IPS DF 6.9 (cell line): ENCODE measurements at places on chromosomes 16 and 17.

DNA sequence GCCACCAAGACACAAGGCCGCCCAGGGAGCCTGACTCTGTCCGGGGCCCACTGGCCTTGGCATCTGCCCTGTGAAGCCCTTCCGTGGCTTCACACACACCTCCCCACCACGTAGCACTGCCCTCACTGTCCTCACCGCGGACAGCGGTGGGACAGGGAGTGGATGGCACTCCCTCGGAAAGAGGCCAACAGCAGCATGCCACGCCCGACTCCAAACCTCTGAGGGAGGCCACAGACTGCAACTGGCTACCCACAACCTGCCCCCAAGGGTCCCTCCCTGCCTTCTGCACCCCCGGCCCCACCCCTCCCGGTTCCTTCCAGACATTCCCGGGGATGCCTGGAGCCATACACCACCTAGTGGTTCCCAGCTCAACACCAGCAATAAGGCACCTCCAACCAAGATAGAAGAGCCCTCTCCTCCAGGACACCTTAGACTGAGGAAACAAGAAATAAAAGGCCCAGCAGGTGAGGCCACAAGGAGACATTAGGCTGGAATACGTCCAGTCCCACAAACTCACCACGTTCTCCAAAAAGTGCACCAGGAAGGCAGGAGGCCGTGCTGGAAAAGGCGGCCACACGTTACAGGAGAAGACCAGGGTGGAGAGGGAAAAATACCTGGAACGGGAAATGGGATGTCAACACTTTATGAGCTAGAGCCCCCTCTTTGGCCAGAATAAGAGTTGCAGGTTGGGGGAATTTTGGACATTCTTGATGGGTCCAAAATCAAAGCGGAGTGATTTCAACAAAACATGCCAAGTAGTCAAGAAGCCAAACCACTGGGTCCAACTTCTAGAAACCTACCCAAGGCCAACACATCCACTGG lies 310.0 kb downstream of the SOX9 start:
- DNase-seq: no peak

GRCh38 chr17:17934806-17935205 lies 37.4 kb downstream of the TOM1L2 start:
- DNase-seq: no peak

- DNase-seq: no peak
Observed at GRCh38 chr16:57798267-57798810, 4.0 kb downstream of the KIFC3 start.

DNA sequence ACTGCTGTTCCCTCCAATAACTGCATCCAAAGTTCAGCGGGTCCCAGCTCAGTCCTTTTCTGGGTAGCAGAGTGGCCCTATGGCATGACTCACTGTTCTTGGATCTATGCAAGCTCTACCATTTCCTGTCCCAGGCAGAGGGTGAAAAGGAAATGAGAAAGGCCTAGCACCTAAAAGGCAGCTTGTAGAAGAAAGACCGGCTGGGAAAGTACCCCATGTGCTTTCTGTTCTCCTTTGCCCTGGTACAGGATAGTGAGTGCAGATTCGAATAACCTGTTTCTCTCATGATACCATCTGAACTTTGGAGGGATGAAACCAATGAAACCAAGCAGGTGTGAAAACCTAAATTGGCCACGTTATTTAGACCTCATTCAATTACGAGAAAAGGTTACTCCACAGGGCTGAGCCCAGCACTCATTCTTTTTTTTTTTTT lies 12.7 kb upstream of the HASPIN start:
- no peak for DNase-seq

DNA sequence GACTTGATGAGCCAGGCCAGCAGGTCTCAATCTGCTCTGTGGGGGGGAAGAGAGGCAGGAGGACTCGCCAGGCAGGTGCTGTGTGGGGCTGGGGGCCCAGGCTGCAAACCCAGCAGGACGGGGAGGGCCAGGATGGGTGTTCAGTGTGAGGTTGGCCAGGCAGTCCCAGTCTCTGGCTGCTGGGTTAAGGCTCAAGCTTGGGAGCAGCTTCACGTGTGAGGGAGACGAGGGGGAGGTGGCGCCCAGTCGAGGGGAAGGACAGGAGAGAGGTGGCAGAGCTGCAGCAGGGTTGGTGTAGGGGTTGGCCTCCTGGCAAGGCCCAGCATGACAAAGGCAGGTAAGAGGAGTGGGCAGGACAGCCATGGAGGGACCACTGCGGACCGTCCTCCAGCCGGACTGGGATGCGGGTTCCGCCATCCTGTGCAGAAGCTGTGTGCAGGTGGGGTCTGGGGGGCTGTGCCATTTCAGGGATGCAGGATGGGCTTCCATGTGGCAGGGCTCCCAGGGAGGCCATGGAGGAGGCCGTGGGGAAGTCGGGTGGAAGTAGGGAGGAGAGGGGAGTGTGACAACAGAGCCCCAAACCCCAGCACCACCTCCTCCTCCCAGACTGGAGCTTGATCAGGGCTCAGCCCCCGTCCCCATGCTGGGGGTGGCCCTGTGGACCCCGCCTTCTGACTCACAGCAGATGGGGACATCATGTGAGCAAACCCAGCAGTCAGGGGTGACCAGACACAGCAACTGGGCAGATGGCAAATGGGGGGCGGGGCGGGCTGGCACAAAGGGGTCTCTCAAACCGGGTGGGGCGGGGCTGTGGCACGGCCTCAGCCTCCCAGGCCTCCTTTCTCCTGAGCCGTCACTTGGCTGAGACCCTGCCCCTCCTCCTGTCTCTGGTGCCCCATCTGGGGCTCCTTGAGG lies 2.8 kb downstream of the ADGRG1 start:
- DNase-seq: no peak

GRCh38 chr17:64635647-64636305 lies 26.3 kb downstream of the SMURF2 start:
- no peak for DNase-seq

DNA sequence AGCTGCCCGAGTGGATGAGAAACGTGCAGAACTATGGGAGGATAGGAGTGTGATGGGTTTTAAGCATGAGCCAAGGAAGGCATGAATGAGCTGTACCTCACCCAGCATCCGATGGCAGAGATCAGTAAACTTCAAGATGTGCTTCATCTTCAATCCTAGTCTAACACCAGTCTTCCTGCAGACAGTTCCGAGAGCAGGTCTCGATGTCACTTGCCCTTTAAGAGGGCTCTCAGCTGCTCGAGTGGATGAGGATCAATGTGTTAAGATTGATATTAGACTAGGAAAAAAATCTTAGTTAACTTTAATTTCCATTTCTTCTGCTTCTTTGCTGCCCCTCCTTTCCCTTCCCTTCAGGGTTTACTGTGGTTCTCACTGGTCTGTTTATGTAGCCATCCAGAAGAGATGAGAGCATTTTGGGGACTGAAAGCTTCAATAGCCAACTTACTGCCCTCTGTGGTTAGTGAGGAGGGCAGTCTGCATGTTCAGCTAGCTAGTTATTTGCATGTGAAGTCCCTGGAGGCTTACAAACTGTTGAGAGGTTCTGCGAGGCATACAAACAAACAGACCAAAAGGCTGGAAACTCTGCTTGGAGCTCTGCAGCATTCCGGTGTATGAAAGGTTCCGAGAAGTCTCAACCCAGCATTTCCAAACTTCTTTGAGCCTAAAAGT lies 15.3 kb downstream of the KLHL36 start:
- no peak for DNase-seq

DNA sequence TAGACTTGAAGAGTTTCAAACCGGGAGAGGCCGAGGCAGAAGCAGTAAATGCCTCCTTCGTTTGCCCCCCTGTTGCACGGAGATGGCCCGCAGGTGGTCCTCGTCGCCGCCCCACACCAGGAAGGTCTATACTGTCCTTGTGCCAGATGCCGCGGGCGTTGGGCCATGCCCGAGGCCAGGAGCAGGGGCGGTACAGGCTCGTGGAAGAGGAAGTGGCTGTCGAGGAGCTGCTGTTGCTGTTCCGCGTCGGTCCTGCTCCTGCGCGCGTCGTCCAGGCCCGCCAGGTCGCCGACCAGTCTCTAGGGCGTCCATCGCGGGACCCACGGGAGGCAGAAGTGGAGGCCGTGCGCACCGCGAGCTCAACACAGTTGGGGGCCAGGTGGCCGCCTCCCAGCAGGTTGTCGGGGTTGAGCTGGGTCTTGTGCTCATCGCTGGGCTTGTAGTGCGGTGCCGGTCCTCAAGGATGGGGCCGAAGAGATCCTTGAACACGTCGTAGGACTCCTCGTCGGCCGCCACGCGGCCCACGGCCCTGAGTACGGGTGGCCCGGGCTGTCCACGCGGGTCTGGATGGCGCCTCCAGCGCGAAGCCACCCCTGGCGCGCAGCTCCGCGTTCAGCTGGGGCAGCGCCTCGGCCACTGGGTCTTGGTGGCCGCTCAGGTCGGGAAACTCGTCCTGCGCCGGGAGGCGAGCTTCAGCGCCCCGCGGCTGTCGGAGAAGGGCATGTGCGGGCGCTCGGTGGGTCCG lies 13.1 kb upstream of the C16orf87 start:
- no peak for DNase-seq

DNA sequence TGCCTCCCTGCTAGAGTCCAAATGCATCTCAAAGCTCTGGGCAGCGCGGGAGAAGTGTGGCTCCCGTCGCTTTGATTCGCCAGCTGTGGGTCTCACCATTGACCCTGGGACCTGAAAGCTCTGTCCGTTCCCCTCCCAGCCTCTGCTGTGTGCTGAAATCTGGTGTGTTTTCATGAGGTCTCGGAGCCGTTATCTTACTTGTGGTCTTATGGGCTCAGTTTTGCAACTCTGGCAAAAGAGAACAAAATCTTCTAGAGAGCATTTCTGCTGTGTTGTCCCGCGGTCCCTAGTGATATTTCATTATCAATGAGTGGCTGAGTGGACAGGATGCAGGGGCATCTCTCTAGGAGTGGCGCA lies 13.3 kb downstream of the CRISPLD2 start:
- no peak for DNase-seq

- no peak for DNase-seq
Observed at GRCh38 chr17:74654742-74655141, 31.2 kb upstream of the CD300E start.

- DNase-seq: no peak
Observed at GRCh38 chr17:13005530-13005929, 12.3 kb downstream of the ELAC2 start.

DNA sequence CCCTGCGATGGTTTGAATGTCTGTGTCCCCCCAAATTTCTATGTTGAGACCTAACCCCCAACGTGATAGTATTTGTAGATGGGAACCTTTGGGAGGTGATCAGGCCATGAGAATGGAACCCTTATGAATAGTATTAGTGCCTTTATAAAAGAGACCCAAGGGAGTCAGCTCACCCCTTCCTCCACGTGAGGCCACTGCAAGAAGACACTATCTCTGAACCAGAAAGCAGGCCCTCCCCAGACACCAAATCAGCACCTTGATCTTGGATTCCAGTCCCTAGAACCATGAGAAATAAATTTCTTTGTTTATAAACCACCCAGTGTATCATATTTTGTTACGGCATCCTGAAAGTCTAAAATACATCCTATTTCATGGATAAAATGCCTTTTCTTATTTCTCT lies 64.4 kb upstream of the LRRC37A3 start:
- DNase-seq: no peak

GRCh38 chr17:15265131-15265530 lies at the start of gene PMP22:
Gene PMP22 (minus strand): TSS chr17:15265326. CDS start chr17:15260727, 4,599 bp downstream.
- no peak for DNase-seq

GRCh38 chr16:84600343-84601229 lies 17.3 kb downstream of the COTL1 start:
- DNase-seq: no peak

- DNase-seq: no peak
Observed at GRCh38 chr17:73336408-73337329, 24.9 kb upstream of the CDC42EP4 start.

- DNase-seq: no peak
Observed at GRCh38 chr17:44417553-44417952, 28.1 kb upstream of the ITGA2B start.

GRCh38 chr17:44222112-44222869 lies 2.8 kb upstream of the UBTF start:
- DNase-seq: no peak

DNA sequence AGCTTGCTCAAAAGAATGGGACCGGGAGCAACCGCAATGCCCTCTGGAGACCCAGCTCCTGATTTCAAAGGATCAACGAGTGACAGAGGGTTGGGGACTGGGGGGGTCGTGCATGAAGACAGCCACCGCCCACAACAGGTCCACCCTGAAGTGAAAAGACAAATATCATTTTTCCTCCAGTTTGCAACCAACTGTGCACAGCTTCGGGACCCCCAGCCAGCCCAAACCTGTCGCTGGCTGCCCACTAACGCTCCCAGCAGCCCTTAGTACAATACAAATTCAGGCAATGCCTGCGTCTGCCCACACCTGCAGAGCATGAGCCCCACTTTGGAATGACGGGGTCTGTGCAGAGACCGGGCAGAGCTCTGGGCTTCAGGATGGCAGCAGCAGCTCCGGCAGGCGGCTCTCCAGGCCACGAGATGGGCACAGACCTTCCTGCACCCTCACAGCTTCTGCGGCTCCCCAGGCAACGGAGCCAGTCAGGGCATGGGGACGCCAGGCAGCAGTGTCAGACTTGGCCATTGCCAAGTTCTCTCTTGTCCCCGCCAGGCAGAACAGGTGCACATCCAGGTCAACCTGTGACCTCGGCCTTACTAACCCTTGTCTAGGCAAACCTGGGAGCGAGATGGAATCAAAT lies 60.1 kb downstream of the TBC1D16 start:
- no peak for DNase-seq
